ENCODE measurements at places on chromosomes 11 and 22.

- DNase-seq: no peak
Observed at GRCh38 chr11:94175535-94175934, 46.9 kb downstream of the PANX1 start.

GRCh38 chr11:11988681-11989261 is 19.7 kb downstream of the DKK3 start:
- no peak for DNase-seq

GRCh38 chr11:2810411-2811205 is 75.0 kb downstream of the CDKN1C start:
- DNase-seq: no peak

- no peak for DNase-seq
Observed at GRCh38 chr22:20625270-20625669, 117.9 kb downstream of the MED15 start.

DNA sequence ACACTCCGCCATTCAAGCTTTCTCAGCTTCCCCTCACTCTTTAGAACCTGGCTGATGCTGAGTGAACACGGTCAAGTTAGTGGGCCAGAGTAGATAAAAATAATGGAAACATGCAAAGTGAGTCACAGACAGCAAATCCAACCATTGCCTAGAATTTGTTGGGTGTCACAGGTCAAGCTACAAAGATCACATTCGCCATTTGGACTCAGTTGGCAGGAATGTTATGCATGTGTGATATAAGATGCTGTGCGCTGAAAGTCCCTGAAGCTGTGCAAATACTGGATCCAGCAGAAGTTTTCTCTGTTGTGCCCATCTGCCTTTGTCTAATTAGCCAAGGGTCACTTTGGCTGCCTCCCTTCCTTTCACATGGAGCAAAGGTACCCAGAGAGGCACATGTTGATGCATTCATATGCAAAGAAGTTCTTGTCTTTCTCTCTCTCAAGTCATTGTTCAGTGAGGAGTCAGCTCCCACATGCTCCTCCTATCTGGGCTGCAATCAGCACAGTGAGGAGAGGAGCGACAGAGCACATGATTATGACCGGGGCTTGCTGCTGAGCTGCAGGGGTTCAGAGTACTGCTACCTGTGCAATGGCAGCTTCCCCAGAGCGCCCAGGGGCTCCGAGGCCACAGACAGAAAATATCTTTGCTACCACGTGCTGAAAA is 39.7 kb downstream of the FLI1 start:
- DNase-seq: peak; percentile 37

DNA sequence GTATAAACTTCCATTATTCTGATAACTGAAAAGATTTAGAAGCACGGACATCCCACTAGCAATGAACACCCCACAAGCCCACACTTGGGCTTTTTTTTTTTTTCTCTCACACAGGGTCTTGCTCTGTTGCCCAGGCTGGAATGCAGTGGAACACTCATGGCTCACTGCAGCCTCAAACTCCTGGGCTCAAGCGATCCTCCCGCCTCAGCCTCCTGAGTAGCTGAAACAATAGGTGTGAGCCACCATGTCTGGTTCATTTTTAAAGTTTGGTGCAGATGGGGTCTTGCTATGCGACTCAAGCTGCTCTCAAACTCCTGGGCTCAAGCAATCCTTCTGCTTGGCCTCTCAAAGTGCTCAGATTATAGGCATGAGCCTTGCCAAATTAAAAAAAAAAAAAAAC is 3.1 kb downstream of the RAPSN start:
- no peak for DNase-seq

DNA sequence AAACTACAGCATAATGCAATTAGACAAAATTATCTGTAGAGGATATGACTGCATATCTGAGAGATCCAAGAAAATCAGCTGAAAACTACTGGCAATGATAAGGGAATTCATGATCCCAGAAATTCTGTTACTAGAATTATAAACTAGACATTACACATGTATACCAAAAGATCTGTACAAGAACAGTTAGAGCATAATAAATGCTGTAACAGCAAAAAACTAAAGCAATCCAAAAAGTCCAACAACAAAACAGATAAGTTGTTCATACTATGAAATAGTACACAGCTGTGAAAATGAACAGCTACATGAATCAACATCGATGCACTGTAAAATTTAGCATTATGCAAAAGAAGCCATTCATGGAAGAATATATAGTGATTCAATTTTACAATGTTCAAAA is 6.0 kb downstream of the ZNF214 start:
- no peak for DNase-seq

GRCh38 chr22:30314915-30315314 is 11.8 kb downstream of the TBC1D10A start:
- DNase-seq: no peak

DNA sequence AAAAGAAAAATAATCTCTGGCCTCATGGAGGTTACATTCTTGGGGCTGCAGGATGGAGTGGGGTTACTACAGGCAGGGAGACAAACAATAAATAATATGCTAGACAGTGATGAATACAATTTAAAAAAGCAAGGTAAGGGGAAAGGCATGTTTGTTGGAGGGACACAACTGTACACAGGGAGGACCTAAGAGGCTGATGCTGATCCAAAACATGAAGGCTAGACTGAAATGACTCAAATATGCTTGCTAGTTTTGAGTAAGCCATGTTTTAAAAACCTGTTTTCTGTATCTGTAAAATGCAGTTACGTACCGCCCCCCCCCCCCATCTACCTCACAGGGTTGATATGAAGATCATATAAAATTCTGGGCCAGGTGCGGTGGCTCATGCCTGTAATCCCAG is 44.0 kb downstream of the EIF4ENIF1 start:
- DNase-seq: no peak

DNA sequence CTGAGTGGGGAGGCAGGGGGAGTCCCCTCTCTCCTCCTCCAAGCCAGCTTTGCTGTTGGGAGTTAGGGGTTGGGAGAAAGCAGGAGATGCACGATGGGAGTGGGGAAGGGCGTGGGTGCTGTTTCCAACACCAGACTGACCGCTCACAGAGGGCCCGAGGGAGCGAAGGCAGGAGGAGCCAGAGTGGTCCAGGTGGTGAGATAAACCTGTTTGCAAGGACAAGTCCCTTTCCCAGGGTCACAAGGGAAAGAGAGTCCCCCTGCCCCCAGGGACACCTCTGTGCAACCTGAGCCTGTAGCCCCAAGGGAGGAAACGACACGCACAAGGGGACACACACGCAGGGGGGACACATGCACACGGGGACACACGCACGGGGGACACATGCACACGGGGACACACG is 42.2 kb downstream of the WNT11 start:
- no peak for DNase-seq

DNA sequence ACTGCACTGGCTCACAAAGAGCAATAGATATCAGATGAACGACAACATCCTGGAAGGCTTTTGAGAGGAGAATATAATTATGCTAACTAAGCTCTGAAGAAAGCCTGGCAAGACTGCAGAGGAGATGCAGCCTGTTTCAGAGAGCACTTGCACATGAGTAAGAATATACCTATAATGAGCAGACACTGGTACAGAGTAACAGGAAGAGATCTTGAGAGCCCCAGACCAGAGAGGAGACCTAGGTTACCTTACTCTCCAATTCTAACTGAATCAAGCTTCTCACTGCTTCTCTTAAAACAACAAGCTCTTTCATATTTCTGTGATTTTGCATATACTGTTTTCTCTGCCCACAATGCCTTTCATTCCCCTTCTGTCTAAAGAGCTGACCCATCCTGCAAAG is 66.5 kb downstream of the FAM168A start:
- DNase-seq: no peak

- DNase-seq: no peak
Observed at GRCh38 chr22:44985906-44986527, 23.8 kb downstream of the PHF21B start.

DNA sequence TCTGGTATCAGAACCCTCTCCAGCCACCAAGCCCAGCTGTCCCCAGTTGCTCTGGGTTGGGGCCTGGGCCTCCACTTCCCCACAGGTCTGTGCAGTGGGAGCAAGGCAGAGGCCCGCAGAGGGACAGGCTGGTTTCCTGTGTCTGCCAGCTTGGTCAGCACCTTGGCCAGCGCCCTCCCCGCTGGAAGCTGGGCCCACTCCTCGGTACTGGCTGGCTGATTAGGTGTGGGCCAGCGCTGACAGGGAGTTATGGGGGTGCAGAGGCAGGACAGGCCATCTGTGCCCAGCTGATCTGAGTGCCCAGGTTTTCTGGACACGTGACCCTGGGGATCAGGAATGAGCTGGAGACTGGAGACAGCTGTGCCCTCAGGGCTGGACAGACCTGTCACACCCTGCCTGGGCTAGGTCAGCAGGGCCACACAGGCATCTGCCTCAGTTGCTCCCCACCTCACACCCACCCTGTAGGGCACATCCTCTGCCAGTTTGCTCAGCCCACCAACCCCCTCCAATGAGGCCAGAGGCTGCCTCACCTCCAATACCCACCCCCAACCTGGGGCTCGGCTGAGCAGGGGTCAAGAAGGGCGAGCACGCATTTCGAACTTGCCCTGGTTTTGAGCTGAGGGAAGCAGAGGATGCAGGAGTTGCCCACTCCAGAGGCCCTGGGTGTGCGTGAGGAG is 175.3 kb downstream of the IGLL1 start:
- peak; percentile 11 for DNase-seq

DNA sequence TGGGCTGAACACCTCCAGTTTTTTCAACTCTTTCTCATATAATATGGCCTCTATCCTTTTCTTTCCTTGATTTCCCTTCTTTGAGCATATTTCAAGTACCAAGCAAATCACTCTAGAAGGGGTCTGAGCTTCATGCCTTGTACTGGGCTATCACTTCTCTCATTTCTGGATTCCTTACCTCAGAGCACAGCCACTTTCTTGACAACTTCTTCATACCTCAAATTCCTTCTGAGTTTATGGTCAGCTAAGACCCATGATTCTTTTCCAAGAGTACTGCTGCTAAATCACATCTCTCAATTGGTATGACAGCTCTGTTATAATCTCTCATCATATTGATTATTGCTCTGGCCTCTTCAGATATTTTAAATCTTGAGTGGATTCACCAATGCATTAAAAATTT is 224.8 kb upstream of the ZBED5 start:
- no peak for DNase-seq

- peak; percentile 27 for DNase-seq
Observed at GRCh38 chr22:31139866-31140716, at the start of gene PLA2G3. PLA2G3 (minus strand) TSS chr22:31140508; CDS start chr22:31140354, 154 bp downstream.

GRCh38 chr22:40597526-40598430 is 38.7 kb downstream of the MRTFA start:
- DNase-seq: no peak

DNA sequence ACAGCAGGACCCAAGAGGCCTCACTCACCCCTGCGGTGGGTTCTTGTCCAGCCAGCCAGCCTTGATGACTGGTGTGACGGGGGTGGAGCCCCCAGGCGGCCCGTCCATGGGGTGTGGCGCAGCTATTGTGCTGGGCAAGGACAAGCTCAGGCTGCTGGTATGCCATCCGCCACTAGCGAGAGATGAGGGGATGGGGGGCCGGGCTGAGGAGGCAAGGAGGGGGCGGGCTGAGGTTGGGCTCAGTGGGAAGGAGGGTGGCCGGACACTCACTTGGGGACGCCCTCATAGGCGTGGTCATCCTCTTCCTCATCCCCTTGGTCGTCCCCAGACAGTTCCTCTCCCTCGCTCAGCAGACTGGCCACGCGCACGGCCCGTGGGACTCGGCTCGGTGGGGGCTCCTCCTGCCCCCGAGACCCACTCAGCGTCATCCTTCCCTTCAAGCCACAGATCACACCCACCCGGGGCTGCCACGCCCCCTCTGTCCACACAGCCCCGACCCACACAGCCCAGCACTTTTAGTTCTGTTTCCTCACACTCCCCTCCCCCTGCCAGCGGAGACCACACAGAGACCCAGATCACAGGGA is 38.0 kb upstream of the PDE2A start:
- DNase-seq: no peak

- no peak for DNase-seq
Observed at GRCh38 chr11:34050581-34051348, 766 bp upstream of the CAPRIN1 start.

DNA sequence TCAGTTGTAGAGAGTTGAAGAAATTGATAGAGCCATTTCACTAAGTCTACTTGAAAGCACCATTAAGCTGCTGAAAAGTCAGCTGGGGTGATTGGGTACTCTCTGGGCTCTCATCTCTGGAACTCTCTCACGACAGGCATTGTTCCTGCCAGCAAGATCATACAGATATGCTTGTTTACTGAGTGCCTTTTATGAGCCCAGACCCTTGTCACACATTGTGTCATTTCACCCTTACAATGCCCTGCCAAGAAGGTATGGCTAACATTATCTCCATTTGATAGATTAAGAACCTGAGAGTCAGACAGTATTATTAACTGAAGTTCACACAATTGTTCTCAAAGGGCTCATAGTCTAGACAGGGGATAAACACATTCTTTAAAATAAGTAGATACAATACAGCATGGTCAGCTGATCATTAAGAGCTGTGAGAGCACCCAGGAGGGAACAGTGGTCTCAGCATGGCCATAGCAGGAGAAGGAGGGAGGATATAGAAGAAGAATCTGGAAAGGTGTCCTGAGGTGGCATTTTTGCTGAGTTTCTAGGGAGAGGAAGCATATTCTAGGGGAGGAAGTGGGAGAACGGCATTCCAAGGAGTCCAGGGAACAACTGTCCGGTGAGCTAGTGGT is 580.5 kb downstream of the INSC start:
- no peak for DNase-seq

DNA sequence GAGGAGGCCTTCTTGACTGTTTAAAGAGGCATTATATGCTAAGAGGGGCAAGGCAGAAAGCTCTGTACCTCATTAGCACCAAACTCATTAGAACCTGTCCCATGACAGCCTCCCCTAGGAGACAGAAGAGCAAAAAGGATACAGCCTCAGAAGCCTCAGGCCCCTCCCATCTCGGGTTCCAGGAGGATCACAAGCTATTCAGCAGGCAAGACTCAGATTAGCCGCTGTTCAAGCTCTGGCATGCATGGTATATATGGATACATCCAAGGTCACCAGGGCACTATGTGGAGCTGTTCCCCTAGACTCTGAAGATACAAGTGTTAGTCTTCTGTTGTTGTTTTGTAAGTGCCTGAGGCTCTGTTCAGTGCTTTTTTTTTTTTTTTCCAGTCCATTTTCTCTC is 32.1 kb downstream of the ATXN10 start:
- DNase-seq: no peak

- DNase-seq: no peak
Observed at GRCh38 chr11:99419991-99420390, 399.2 kb downstream of the CNTN5 start.

GRCh38 chr22:37681001-37681424 is 5.1 kb upstream of the NOL12 start:
- DNase-seq: no peak

DNA sequence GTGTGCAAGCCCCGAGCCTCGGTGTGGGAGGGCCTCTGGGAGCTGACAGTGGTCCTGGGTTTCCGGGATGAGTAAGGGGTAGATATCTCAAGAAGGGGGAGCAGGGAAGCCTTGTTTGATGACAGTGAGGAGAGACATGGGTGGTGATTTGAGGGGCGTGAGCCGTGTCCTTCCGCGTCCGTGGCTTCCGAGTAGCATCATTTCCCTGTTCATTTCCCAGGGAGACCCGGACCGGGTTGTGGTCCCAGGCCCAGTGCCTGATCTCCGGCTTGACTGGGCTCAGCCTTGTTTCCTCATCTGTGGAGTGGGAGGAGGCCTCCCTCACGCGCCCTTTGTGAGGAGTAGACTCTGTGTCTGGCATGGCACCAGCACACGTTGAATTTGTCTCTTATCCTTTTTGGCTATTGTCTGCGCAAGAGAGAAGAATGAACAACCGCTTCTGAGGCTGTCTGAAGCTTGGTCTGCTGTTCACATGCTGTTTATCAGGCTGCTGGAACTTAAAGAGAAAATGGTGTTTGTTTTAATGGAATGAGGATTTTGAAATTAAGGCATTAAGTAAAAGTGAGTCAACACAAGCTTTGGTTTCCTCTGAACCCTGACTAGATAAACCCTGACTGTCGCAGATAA is 348.5 kb downstream of the TBC1D22A start:
- peak; percentile 7 for DNase-seq

- DNase-seq: no peak
Observed at GRCh38 chr11:31967404-31968130, 123.3 kb upstream of the RCN1 start.
